ENCODE measurements at places on chromosomes 7 and 10. TPM values are rescaled to one million over a fixed set of nuclear protein-coding genes. Genes with fewer than 3 reads are reported as not detected.
A peak's percentile ranks its signal among the peaks of the same experiment; 100 is the strongest.

CCDC126 gene
- 5.5 TPM for total RNA-seq

DNA sequence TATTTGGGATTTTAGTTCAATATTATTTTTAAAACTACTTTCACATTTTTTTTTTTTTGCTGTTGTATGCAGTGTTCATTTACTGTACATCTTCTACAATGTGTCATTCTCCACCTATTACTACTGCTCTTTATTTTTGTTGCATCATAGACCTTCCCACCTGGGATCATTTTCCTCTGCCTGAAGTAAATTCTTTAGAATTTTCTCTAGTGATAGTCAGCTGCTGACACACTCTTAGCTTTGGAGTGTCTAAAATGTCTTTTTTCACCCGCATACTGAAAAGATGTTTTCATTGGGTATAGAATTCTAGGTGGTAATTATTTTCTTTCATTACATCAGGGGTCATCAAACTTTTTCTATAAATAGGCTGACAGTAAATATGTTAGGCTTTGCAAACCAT lies 30.5 kb downstream of the CFAP43 start:
- H3K4me3 ChIP-seq: no peak overlapping the region
- H3K4me1 ChIP-seq: no peaks in the 10 kb centered on the region
- H3K27ac ChIP-seq: no peak overlapping the region
- H3K27me3 ChIP-seq: no peaks in the 10 kb centered on the region

GRCh38 chr7:131067220-131067619 lies 260.5 kb upstream of the MKLN1 start:
- peaks cover 81% of the 10 kb centered on the region for H3K4me1 ChIP-seq
- no peak for DNase-seq
- H3K27ac ChIP-seq: no peak overlapping the region
- no peaks in the 10 kb centered on the region for H3K36me3 ChIP-seq
- no peak overlapping the region for H3K4me3 ChIP-seq
- H3K27me3 ChIP-seq: no peaks in the 10 kb centered on the region

DNA sequence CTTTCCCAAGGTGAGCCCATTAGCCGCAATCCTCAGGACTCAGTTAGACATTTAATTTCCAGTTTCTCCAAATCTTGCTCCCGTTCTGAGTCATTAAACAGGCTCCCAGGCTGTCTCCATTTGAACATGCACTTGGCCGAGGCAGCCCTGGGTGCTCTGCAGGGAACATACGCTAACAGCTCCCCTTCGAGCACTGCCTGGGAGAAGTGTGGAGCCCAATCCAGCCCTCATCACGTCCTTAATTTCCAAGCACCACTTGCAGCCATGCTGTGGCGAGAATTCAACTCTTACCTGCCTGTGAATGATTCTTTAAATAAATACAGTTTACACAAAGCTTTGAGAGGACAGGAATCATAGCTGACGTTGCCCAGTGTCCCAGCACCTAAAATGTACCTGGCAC lies 218.2 kb downstream of the CCSER2 start:
- no peaks in the 10 kb centered on the region for H3K27me3 ChIP-seq
- H3K4me3 ChIP-seq: no peak overlapping the region
- no peaks in the 10 kb centered on the region for H3K36me3 ChIP-seq
- H3K27ac ChIP-seq: no peak overlapping the region

HTR5A gene
- total RNA-seq: not detected

AMZ1 gene
- 0.39 TPM for total RNA-seq

GRCh38 chr10:113291413-113291812 lies 261.4 kb upstream of the HABP2 start:
- H3K36me3 ChIP-seq: no peaks in the 10 kb centered on the region
- no peak overlapping the region for H3K27ac ChIP-seq
- H3K27me3 ChIP-seq: no peaks in the 10 kb centered on the region
- no peak overlapping the region for H3K4me3 ChIP-seq
- no peak for DNase-seq

GRCh38 chr7:66140924-66141323 lies 26.3 kb downstream of the CRCP start:
- H3K36me3 ChIP-seq: peaks cover 47% of the 10 kb centered on the region
- H3K4me3 ChIP-seq: no peak overlapping the region
- no peaks in the 10 kb centered on the region for H3K27me3 ChIP-seq
- DNase-seq: peak; percentile 56
- no peak overlapping the region for H3K27ac ChIP-seq
- H3K4me1 ChIP-seq: peaks cover 14% of the 10 kb centered on the region

ZMIZ1 gene
- total RNA-seq: 65.5 TPM

DNA sequence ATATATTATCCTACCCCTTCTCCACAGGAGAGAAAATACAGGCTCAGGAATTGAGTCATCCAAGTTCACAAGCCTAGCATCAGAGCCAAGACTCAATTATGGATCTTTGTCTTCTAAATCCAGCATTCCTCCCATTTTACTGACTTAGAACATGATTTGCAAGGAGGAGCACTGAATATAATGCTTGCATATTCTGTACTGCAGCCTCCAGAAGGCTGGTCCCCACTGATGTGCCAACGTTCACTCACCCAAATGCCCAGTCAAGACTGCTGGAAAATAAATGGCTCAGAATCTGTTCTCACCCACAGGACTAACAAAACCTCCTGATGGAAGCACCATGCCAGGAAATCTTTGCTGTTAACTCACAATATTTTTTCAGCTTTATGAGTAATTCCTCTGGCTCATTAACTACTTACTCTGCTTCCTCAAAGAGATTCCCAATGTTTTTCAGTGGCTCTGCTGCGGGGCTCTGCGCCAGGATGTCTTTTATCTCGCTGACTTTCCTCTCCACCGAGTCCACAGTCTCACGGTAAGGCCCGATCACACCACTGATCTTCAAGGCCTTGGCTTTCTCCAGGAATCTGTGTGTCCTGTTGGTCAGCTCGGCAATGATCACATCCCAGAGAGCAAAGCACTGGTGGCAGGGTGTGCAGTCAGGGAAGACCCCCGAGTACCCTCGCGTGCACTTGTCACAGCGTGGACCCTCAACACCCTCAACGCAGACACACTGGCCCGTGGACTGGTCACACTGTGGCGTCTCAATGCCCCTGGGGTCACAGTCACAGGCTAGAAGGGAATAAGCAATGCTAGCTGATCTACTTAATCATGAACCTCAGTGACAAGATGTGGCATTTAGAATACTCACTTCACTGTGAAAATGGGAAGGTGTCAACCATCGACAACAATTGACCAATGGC lies 48.8 kb downstream of the DLD start:
- DNase-seq: peak; percentile 44
- no peak overlapping the region for H3K27ac ChIP-seq
- peaks cover 30% of the 10 kb centered on the region for H3K4me1 ChIP-seq

GRCh38 chr10:95408148-95408960 lies 117.6 kb upstream of the PDLIM1 start:
- H3K27ac ChIP-seq: peak overlapping the region; percentile 92
- H3K4me3 ChIP-seq: no peak overlapping the region
- DNase-seq: no peak

DNA sequence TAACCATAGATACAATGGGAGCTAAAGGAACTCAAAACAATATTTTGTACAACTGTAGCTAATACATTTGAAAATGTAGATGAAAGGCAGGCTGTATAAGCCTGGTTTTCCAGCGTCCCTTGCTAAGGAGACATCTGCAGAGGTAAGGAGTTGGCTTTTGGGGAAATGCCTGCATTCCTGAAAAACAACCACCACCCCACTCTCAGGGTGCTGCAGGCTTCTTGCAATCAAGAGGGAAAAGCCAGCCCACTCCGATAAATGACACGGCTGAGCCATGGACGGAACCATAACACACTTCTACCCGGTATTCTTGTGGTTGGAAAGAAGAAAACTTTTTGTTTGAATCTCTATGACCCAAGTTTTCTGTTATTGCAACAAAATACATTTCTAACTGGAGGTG lies 200.3 kb downstream of the TEX36 start:
- DNase-seq: no peak
- no peaks in the 10 kb centered on the region for H3K4me1 ChIP-seq
- no peaks in the 10 kb centered on the region for H3K27me3 ChIP-seq
- no peak overlapping the region for H3K4me3 ChIP-seq
- H3K27ac ChIP-seq: no peak overlapping the region

CEP55 gene
- 5.7 TPM for total RNA-seq

DNA sequence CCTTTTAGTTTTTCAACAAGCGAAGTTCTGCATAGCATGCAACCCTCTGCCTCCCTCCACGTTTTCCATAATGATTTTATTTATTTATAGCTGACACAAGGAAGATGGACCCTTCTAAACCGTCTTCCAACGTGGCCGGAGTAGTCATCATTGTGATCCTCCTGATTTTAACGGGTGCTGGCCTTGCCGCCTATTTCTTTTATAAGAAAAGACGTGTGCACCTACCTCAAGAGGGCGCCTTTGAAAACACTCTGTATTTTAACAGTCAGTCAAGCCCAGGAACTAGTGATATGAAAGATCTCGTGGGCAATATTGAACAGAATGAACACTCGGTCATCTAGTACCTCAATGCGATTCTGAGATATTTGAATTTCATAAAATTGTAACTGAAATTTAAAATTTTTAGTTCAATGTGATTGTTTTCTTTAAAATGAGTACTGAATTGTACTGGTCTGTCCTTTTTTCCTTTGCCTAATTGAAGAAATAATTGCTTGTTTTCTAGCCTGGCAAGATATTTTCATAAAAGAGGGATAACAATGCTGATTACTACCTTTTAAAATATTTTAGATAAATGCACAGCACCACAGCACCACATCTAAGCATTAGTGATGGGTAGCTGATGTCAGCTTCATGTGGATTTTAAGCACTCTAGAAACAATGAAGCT lies 41.5 kb upstream of the SLC39A12 start:
- H3K27me3 ChIP-seq: no peaks in the 10 kb centered on the region
- peak; percentile 37 for DNase-seq
- no peaks in the 10 kb centered on the region for H3K4me1 ChIP-seq
- no peaks in the 10 kb centered on the region for H3K36me3 ChIP-seq

- peaks cover 33% of the 10 kb centered on the region for H3K36me3 ChIP-seq
- DNase-seq: no peak
- H3K27ac ChIP-seq: no peak overlapping the region
- no peak overlapping the region for H3K4me3 ChIP-seq
- no peaks in the 10 kb centered on the region for H3K4me1 ChIP-seq
Observed at GRCh38 chr10:7968510-7969112, 85.9 kb upstream of the GATA3 start.

DNA sequence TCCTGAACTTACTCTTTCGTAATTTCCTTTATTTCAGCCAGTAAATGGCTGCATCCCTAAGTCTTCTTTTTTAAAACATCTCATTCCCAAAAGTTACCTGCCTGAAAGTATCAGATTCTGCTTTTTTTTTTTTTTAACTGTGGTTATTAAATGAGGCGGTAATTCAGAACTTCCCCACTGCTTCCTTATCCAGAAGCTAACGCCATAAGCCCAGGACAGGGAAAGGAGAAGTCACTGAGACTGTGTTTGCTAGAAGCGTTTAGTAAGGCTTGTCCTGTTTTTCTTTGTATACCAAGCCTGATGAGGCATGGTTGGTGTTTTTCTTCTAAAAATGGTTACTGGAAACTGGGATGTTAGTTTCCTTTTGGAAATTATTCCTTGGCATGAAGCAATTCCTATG lies 197.8 kb downstream of the CELF2 start:
- H3K36me3 ChIP-seq: no peaks in the 10 kb centered on the region
- no peaks in the 10 kb centered on the region for H3K27me3 ChIP-seq
- H3K4me1 ChIP-seq: no peaks in the 10 kb centered on the region
- no peak overlapping the region for H3K4me3 ChIP-seq

DNA sequence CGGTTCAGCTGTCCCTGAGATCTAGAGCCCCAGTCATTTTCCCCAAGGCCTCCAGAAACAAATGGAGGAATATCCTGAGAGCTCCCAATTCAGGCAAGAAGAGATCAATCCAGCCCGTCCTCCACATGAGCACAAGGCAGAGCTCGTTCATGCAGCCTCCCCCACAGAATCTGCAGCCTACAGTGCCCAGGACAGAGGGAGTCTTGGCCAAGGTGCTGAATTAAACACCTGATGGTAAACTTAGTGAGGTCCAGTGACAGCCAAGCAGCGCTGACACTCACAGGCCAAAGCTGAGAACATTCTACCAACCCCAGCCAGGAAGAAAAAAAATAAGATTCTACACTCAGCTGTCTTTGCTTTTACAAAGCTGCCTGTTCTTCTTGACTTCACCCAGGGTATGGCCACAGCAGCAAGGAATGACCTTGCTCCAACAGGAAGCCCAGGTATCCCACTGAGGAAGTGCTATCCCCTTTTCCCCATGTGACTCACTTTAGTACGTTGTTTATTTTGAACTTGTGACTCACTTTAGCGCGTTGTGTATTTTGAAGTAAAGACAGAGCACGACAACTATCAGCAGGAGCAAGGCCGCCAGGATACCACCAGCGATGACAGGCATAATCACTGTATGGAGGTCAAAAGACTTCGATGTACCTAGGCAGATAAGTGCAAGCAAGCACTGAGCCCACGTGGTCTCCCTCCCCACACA lies 4.4 kb upstream of the CUZD1 start:
- no peaks in the 10 kb centered on the region for H3K27me3 ChIP-seq
- no peak overlapping the region for H3K27ac ChIP-seq
- no peak for DNase-seq
- H3K36me3 ChIP-seq: no peaks in the 10 kb centered on the region

DNA sequence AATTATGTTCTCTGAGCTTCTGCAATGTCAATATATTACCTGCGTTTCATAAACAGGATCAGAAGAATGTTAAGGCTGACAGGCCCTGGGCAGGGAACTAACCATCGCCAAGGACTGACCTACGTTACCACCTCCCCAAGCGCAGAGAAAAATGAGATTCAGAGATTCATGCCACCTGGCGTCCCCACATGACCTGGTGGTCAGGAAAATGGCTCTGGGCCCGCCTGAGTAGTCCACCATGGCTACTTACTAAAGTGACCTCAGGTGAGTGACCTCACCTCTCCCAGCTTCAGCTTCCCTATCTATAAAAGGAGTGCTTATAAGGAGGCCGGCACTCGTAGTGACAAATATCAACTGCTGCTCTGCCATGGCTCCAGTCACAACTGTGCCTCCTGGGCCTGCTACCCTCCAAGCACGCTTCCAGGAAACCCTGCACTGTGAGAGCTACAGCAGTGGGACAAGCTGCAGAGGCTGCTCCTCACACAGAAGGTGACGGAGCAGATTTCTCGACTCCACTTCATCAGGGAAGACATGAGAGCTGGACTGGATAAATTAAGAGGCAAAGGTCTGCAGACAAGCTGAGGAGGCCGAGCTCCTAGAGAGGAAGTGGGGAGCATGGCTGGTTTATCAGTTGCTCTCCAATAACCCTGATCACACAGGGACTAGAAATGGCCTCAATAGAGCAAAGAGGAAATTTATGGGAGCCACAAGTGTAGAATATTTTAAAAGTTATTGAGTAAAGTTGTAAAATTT lies 103.0 kb downstream of the RNF216 start:
- no peak overlapping the region for H3K27ac ChIP-seq
- H3K4me3 ChIP-seq: no peak overlapping the region
- H3K4me1 ChIP-seq: peaks cover 57% of the 10 kb centered on the region
- no peaks in the 10 kb centered on the region for H3K36me3 ChIP-seq
- no peak for DNase-seq

GRCh38 chr7:1825897-1826741 lies 156.0 kb downstream of the ELFN1 start:
- H3K36me3 ChIP-seq: peaks cover 20% of the 10 kb centered on the region
- no peaks in the 10 kb centered on the region for H3K27me3 ChIP-seq
- H3K4me1 ChIP-seq: no peaks in the 10 kb centered on the region
- H3K4me3 ChIP-seq: no peak overlapping the region

GRCh38 chr10:124094419-124094785 lies 1.0 kb upstream of the CHST15 start:
- H3K4me1 ChIP-seq: peaks cover 48% of the 10 kb centered on the region
- H3K36me3 ChIP-seq: no peaks in the 10 kb centered on the region
- H3K4me3 ChIP-seq: peak overlapping the region; percentile 68
- H3K27ac ChIP-seq: peak overlapping the region; percentile 91
- no peak for DNase-seq
- H3K27me3 ChIP-seq: peaks cover 7% of the 10 kb centered on the region

GRCh38 chr7:37186753-37187152 lies 261.9 kb downstream of the ELMO1 start:
- no peaks in the 10 kb centered on the region for H3K36me3 ChIP-seq
- no peak for DNase-seq
- no peak overlapping the region for H3K4me3 ChIP-seq
- H3K4me1 ChIP-seq: no peaks in the 10 kb centered on the region
- no peak overlapping the region for H3K27ac ChIP-seq
- no peaks in the 10 kb centered on the region for H3K27me3 ChIP-seq

All from tibial nerve (tissue), 4 donors.